ENCODE measurements at places on chromosomes 4 and X.

DNA sequence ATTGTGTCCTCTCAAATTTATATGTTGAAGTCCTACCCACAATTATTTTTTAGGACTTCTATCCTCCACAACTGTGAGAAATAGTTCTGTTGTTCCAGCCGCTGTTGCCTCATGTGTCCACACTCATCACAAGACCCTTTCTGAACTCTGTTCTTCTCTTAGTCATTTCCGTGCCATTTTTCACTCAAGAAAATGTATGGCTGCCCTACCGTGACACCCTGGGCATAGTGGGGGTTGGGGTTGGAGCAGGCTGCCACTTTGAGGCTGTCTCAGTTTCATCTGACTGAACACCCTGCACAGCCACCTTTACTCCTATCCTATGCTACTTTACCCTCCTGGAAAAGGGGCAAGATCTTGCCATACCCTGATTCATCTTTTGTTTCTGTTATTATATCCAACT lies 319.1 kb downstream of the TENM3 start:
- DNase-seq, result no peak

GRCh38 chr4:172983631-172984030 lies 185.0 kb upstream of the GALNT7 start:
- no peak for DNase-seq

DNA sequence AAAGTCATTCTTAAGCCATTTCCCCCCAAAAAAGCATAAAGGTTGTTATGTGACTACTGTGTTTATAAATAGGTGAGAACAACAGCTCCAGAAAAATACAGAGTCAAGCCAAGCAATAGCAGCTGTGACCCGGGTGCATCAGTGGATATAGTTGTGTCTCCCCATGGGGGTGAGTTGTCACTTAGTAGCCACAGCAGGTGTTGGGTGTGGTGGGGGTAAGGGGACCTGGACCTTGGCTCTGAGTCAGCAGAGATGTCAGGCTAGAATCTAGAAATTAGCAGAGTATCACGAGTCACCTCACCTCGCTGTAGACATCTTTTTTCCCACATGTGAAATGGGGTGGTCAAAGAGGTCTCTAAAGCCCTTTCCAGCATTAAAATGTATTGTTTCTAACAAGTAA lies 42.4 kb downstream of the MOSPD2 start:
- no peak for DNase-seq

DNA sequence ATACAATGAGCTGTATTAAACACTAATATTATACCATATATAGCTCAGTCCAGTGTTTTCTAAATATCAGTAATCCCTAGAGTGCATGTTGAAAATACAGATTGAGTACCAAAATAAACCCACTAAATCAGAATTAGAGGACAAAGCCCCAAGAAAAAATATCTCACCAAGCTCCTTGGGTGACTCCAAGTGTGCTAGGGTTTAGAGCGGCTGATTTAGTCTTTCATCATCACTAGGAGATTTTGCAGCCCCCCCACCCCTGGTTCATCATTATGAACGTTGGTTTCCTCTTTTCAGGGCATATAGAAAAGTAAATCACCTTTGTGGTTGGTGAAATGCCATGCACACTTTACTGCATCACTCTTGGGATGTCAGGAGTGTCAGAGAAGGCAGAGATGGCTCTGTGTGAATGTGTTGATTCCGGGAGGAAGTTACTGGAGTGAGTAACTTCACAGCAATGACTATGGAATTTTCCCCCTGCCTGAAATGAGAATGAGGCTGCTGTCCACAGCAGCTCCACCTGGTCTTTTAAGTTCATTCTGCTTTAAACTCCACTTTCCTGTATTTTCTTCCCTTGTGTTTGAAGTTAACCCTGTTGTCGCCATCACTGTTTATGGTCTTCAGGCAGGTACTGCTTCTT lies 25.2 kb upstream of the ANAPC4 start:
- no peak for DNase-seq

GRCh38 chrX:8374041-8374825 lies 90.4 kb upstream of the VCX3B start:
- no peak for DNase-seq

DNA sequence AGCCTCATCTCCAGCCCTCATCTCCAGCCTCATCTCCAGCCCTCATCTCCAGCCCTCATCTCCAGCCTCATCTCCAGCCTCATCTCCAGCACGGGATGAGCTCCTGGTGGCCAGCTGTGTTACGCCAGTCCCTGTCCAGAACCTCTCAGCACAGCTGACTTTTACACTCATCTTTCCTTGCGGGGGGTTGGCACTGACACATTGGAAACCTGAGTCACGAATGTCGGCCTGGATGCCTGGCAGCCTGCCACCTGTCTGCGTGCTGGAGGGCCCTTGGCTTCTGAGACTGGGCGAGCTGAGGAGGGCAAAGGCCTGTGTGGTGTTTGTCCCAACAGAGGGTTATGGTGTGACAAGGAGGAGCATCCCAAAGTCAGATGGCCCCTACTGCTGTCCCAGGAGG lies 66.1 kb upstream of the HGFAC start:
- no peak for DNase-seq

GRCh38 chr4:54184581-54184980 lies 44.5 kb upstream of the PDGFRA start:
- no peak for DNase-seq

DNA sequence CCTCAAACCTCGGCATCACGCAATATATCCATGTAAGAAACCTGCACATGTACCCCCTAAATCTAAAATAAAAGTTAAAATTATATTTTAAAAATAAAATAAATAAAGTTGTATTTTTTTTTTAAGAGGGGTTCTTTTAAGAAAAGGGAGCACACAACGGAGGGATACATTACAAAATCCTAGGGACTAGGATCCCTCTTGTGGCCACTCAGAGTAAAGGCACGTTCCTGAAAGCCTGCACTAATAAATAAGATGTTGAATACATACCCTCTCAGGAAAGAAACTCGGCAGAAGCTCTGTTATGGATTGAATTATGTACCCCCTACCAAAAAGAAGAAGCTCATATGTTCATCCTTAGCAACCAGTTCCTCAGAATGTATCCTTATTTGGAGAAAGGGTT lies 50.9 kb upstream of the PRDX4 start:
- DNase-seq, result peak; percentile 10

DNA sequence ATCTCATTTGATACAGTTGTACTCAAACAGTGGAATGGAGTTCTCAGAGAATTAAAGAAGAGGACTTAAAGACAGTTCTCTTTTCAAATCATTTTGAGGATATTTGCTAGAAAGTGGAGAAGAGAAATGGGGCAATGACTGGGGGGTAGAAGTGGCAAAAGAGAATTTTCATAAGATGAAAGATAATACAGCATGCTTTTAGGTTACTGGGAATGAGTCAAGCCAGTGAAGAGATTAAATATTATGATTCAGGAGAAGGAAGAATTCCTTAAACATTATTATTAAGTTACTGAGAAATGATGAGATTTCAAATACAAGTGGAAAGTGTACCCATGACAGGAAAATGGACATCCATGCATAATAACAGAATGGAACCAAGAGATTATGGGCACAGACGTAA lies 219.0 kb upstream of the DKK2 start:
- DNase-seq, result no peak

GRCh38 chr4:92035666-92036065 lies 268.1 kb upstream of the GRID2 start:
- no peak for DNase-seq

GRCh38 chrX:19747652-19748610 lies 139.5 kb downstream of the SH3KBP1 start:
- DNase-seq, result no peak

DNA sequence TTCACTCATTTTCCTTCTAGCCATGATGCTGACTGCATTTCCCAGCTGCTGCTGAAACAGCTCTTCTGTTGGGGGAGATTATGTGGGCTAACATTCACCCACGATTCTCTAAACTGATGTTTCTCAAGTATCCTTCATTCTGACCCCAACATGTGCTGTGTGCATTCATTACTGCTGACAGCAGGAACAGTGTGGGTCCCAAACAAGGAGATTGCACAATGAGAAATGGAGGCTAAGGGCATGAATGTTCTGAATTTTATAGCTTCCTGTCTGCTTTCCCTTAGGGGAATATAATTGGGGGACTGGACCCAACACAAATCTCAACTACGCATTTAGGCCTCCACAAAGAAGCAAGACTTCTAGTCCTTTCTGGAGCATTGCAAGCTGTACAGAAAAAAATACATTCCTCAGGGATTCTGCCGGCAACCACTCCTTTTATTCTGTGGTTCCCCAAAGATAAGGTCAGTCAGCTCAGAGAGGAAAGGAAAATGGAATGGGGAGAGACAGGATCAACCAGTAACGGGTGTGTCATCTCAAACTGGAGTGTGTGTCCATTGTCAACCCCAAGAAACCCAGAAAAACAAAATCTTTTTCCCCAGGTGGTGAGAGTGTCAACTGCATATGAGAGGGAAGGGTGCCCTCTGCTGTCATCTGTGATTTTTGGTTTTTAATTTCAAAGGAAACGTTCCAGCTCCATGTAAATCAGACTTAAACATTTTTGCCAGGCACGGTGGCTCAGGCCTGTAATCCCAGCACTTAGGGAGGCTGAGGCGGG lies 81.5 kb upstream of the EGFL6 start:
- DNase-seq, result peak; percentile 63

DNA sequence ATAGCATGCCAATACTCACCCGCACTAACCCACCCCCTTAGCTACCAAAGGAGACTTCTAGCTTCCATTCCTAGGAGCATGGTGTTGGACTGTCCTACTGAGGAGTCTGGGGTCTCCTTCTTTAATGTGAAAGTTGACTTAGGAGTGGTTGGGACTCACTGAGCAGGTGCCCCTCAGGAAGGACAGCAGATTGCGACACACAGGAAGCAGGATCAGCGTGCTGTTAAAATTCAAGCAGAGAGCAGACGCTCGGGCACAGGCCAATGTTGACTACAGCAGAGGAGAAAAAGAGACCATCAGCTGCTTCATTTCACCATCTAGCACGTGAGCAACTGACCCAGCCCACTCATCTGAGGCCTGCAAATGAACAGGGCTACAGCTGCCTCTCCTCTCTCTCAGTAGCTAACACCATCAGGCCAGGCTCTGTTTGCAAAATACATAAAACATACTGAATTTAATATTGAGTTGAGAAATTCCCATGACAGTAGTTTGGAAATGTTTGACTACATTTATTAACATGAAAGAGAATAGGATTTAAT lies 10.8 kb downstream of the NOX1 start:
- DNase-seq, result no peak

DNA sequence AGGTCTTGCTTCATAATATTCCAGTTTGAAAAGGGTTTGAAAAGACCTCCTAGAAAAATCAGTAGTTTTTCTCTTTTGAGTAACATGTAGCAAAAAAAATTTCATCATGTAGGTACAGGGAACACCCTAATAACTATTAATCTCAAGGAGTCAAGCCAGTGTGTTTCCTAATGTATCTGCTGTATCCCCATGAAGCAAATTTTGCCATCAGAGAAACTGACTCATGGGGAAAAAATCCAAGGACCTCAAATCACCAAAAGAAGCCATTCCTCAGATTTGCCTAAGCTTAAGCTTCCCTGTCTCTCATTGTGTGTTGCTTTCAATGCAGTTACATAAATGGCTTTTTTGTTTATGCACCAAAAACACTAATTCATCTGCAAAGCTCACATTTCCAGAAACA lies 29.7 kb downstream of the F9 start:
- DNase-seq, result no peak

GRCh38 chr4:164251257-164251656 lies 502.7 kb upstream of the SMIM31 start:
- DNase-seq, result no peak

DNA sequence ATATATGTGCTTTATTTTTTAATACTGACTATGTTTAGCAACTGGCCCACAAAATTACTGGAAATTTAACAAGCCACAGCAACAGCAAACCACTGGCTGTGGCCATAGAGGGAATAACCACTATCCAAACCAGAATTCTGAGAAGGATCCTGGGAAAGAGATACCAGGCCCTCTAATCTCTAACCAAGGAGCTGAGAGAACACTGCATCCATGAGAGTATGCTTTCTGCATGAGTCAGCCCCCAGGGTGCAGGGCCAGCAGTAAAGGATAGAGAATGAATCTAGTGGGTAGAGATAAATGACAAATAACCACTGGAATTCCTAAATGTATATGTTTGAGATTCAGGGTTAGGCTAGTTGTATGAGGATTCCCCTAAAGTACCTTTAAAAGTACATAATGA lies 221.8 kb downstream of the KIT start:
- DNase-seq, result no peak

- DNase-seq, result no peak
Measured at GRCh38 chr4:27187786-27188185, 327.1 kb downstream of the STIM2 start.

GRCh38 chr4:3384771-3385710 lies 56.7 kb upstream of the HGFAC start:
- peak; percentile 84 for DNase-seq

- DNase-seq, result no peak
Measured at GRCh38 chr4:37973441-37973840, 13.2 kb downstream of the PTTG2 start.

DNA sequence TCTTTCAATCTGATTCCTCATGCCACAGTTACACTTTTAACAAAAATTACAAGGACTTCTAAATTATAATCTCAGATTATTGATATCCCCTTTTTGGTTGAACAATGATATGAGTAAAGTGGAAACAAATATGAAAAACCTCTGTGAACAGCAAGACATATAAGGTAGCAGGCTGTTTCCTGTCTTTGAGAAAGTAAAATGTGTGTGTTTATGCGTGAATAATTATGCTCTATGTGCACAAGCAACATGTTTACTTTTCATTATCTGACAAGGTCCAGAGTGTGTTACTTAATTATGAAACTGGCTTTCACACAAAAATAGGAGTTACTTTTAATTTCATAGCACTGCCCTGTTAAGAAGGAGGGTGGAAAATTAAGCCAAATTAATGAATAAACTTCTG lies 43.1 kb downstream of the DDIT4L start:
- DNase-seq, result no peak

- DNase-seq, result no peak
Measured at GRCh38 chrX:42818151-42818921, 40.4 kb upstream of the PPP1R2C start.

DNA sequence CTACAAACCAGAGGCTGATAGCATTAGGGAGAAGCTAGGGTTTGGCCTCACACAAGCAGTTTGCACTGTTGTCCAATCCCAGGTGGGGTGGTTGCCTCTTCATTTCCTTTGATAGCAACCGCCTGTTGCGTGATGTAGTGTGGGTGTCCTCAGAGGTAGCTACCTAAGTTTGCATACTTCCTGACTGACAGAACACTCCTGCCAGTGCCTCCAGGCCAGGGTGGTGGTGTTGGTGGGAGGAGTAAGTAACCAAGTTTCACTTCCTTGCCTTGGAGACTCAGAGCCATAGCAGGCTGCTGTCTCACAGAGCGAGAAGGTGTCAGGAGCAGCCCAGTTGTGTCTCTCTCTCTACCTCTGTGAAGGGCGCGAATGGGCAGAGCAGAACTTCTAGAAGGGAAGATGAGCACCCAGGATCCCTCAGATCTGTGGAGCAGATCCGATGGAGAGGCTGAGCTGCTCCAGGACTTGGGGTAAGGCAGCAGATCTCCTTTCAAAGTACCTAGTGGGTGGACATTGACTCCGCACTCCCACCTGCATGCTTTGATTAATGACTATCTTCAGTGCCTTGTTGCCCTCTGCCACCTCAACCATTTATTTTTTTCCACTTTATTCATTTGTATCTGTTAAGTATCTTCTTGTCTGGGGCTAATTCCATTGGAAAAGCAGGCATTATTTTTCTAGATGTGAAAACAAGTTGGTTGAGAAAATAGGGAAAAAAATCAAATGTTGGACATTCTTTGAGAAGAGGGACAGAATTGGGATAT lies at the start of gene DAPP1:
Gene DAPP1, plus strand, starts transcription at position 283 of the 764 bp plus-strand sequence. Its CDS starts 87 bp downstream, at position 370.
- DNase-seq, result peak; percentile 83

GRCh38 chr4:15568821-15569220 lies 86.3 kb downstream of the FBXL5 start:
- DNase-seq, result no peak

GRCh38 chrX:15216280-15216679 lies 53.6 kb downstream of the ASB9 start:
- DNase-seq, result no peak
